ENCODE measurements at places on chromosomes 12 and 14. TPM values are rescaled to one million over a fixed set of nuclear protein-coding genes. Genes with fewer than 3 reads are reported as not detected.

- H3K4me1 ChIP-seq: no peaks in the 10 kb centered on the region
- no peaks in the 10 kb centered on the region for H3K36me3 ChIP-seq
- no peak overlapping the region for H3K4me3 ChIP-seq
- no peaks in the 10 kb centered on the region for H3K27me3 ChIP-seq
- no peak overlapping the region for H3K27ac ChIP-seq
- DNase-seq: no peak
These were observed 261.7 kb downstream of the MSRB3 start for GRCh38 chr12:65540140-65540539.

- no peak for DNase-seq
- no peak overlapping the region for H3K4me3 ChIP-seq
These were observed 2.7 kb downstream of the CFAP251 start for GRCh38 chr12:121921066-121921465.

- no peak overlapping the region for H3K4me3 ChIP-seq
- H3K4me1 ChIP-seq: no peaks in the 10 kb centered on the region
- no peaks in the 10 kb centered on the region for H3K27me3 ChIP-seq
- no peak for DNase-seq
These were observed 34.7 kb downstream of the PDE6H start for GRCh38 chr12:15007551-15007950.

DNA sequence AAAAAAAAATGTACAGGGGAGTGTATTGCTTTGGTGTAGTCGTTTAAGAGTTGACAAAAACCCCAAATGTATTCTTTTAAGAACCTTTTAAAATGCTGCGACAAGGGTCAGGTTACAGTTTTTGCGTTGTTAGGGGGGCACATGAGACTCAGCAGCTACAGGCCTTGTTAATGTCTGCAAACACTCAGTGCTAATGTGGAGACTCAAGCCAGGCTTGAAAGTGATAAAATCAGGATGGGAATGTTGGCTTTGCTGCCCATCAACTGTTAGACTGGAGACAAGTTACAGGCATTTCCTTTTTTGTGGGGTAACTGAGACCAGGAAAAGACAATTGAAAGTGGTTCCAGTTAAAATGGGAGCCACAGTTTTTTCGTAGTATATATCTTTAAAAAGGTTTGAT, 84.8 kb downstream of the PRKCH start:
- H3K27me3 ChIP-seq: no peaks in the 10 kb centered on the region
- H3K36me3 ChIP-seq: no peaks in the 10 kb centered on the region
- H3K27ac ChIP-seq: no peak overlapping the region
- no peak for DNase-seq

TSPAN19 gene
- total RNA-seq: not detected

KRT85 gene
- not detected for total RNA-seq

KSR2 gene
- 0.14 TPM for total RNA-seq
